ENCODE measurements at places on chromosomes 2 and 18.

DNA sequence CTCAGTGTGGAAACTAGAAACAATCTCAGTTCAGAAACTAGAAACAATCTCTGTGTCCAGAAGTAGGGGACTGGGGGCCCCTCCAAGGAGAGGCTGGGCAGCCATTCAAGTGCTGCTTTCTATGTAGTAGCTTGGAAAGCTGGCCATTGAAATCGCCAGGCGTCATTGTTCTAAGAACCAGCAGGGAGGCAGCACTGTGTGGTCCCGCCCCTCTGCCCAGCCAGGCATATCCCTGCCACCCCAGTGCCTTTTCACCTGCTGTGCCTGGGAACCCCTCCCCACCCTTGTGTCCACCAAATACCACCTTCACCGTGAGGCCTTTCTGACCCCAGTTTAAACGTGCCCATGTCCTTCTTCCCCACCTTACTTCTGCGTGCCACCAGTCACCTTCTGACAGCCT is 221.6 kb downstream of the GBX2 start:
- DNase-seq, result no peak

GRCh38 chr2:23050388-23050787 is 334.6 kb upstream of the KLHL29 start:
- no peak for DNase-seq

GRCh38 chr2:60528281-60529020 is 25.0 kb downstream of the BCL11A start:
- no peak for DNase-seq

DNA sequence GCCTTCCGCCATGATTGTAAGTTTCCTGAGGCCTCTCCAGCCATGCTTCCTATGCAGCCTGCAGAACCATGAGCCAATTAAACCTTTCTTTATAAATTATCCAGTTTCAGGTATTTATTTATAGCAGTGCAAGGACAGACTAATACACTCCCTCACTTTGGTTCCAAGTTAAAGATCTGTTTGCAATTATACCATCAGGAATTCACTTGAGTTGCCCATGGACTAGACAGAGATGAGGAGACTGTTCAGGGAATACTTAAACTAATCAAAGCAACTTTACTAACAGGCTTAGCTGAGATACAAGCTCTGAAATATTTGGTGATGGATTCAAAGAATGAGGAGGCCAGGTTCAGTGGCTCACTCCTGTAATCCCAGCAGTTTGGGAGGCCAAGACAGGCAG is 190.0 kb downstream of the MTCL1 start:
- DNase-seq, result no peak

GRCh38 chr18:29979881-29980280 is 1062.7 kb downstream of the DSC3 start:
- DNase-seq, result no peak

DNA sequence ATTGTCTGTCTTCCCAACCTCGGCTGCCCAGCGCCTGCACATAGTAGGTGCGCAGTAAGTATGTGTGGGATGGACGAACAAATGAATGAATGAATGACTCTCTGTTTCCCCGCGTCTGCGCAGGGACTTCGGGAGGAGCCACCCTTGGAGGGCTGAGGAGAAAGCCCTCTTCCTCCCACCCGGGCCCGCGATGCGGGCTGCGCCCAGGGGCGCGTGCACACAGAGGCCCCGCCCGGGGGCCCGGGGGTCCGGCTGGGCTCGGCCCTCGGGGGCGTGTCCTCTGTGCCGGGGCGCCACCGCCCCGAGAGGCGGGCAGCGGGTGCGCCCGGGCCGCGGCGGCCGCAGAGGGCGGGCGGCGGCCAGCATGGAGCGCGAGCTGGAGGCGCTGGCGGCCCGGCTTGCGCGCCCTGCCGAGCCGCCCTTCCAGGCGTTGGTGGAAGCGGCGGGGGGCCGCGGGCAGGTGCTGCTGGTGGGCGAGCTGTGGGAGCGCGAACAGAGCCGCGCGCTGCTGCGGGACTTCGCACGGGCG is at the start of gene C2orf72:
C2orf72 (plus strand) TSS at position 322 of the 529 bp plus-strand sequence; CDS start at position 365, 43 bp downstream.
- no peak for DNase-seq

DNA sequence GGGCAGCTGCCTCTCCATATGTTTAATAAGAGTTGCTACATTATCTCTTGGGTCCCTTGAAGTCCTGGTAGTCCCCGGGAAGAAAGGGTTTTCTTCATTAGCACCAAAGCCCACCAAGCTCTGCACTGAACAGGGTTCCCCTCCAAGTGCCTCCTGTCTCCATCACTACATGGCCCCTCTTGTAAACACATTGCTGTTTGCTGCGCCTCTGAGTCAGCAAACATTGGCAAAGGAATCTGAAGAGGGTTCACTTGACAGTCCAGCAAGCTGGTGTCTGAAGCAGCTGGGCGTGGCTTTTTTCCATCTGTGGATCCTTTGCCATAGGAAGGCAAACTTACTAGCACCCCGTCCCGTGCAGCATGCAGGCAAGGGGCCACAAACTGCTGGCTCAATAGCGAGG is 82.8 kb downstream of the TEX51 start:
- no peak for DNase-seq

- DNase-seq, result no peak
These were observed 98.6 kb downstream of the MREG start for GRCh38 chr2:215914777-215915165.

GRCh38 chr2:3222636-3223035 is 155.0 kb downstream of the EIPR1 start:
- peak; percentile 75 for DNase-seq

- DNase-seq, result no peak
These were observed 49.9 kb upstream of the TAF1B start for GRCh38 chr2:9793156-9793917.

GRCh38 chr18:62919109-62919838 is 203.9 kb downstream of the PHLPP1 start:
- DNase-seq, result no peak

DNA sequence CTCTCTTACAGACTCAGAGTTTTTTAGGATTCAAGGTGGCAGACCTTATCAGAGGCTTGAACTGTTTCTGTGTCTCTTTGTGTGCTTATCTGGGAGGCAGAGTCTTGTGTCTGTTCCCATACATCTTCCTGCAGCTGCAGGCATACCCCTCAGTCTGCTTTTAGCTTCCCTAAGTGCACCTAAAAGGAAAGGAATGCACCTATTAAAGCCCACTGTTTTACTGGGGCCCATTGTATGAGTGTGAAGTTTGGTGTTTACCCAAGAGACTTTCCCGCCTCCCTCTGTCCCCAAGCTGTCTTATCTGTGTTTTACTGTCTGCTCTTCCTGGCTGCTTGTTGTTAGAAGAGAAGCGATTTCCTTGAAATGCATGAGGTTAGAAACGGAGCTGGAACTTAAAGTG is 1757.3 kb upstream of the PIK3C3 start:
- no peak for DNase-seq

GRCh38 chr2:72032481-72033041 is 115.1 kb downstream of the CYP26B1 start:
- DNase-seq, result no peak

- DNase-seq, result no peak
These were observed 23.7 kb upstream of the MSGN1 start for GRCh38 chr2:17792515-17792914.

GRCh38 chr18:51260118-51260517 is 62.6 kb upstream of the MEX3C start:
- DNase-seq, result no peak

- DNase-seq, result no peak
These were observed 158.7 kb upstream of the ZC3H15 start for GRCh38 chr2:186327251-186327868.

DNA sequence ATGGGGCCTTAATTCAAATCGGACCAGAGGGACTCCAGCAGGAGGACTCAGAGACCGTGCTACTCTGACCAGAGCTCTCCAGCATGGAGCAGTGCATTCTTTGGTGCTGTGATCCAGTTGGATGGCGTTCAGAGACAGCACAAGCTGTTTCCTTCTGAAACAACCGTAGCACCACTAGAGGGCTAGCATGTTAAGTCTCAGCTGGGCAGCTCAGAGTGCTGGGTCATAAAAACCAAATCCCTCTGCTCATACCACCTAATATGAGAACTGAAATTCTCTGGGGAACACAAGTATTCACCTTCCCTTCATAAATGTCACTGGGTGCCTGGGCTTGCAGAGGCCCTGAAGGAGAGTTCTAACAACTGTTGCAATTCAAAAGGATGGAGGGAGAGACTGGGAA is 97.7 kb upstream of the TFCP2L1 start:
- no peak for DNase-seq

- no peak for DNase-seq
These were observed 46.6 kb downstream of the SLC30A6 start for GRCh38 chr2:32212295-32212694.

GRCh38 chr2:105732955-105733607 is 11.6 kb upstream of the NCK2 start:
- no peak for DNase-seq

DNA sequence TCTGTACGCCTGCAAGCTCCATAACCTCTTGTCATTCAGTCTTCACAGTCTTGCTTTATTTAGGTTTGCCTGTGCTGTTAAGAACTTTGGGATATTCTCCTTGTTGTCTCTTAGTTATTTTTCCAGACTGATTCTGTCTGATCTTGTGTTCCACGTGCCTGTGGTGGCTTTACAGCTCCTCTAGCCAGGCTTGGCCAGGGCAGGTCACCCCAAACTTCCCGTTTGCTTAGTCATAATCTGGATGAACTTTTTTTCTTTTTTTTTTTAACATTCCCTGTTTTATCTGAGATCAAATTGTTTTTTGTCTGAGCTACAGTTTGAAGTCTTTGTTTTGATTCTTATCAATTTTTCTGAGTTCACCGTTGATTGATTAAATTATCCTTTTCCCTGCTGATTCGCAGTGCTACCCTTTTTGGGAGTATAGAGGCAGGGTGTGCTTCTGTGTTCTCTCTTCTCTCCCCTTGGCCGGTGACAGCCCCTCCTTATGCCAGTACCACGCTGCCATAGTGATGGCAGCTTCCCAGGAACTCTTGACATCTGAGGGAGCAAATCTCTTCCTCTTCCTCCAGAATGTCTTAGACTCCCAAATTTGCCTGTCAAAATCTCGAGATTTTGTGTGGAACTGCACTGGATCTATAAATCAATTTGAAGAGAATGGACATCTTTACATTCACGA is 2.5 kb downstream of the SP100 start:
- no peak for DNase-seq

DNA sequence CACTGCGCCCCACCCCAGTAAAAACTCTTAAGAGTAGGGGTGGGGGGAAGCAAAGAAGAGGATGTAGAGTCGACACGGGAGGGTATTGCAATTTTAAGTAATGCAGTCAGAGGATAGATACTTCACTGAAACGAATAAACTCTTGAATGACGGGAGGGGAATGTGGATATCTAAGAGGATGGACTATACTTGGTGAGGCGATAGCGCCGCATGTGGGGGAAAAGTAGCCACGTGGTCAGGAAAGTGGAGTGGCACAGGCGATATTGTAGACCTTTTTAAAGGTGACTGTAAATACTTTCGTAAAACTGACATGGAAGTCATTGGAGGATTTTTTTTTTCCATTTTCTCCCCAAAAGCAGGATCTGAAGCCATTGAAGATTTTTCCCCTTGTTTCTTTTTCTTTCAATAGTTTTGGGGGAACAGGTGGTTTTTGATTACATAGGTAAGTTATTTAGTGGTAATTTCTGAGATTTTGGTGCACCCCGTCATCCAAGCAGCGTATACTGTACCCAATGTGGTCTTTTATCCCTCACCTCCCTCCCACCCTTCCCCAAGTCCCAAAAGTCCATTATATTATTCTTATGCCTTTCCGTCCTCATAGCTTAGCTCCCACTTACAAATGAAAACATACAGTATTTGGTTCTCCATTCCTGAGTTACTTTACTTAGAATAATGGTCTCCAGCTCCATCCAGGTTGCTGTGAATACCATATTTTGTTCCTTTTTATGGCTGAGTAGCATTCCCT is 13.8 kb downstream of the CLK1 start:
- no peak for DNase-seq

DNA sequence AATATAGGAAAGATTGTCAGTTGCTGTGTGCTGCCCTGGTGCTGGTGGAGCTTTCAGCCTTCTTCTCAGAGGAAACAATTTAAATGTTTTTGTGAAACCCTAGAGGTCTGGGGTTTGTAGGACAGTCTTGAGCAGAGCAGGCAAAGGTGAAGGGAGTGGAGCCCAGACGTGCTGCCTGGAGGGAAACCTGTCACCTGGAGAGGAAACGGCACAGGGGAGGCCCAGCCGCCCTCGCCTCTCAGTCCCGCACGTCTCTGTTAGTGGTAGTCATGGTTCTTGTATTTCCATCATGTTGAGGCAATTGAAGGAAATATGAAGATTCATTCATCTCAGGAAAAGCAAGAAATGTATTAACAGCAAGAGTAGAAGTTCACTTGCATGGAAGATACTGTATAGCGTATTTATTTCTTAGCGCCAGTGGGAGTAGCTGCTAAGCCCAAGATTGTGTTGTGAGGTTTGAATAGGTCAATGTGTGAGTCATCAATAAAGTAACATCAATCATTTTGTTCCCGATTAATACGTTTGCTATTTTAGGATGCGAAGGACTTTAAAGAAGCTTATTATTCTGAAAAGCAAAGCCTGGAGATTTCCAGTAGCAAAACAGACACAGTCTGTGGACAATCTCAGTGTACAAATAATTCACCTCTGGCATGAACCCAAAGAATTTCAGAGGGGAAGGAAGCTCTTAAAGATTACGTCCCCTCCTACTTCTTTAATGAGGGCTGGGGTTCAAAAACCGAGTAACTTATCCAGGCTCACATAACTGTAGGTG is 70.4 kb downstream of the LRRFIP1 start:
- DNase-seq, result no peak

- no peak for DNase-seq
These were observed 289.7 kb downstream of the CCDC85A start for GRCh38 chr2:56473524-56473923.

DNA sequence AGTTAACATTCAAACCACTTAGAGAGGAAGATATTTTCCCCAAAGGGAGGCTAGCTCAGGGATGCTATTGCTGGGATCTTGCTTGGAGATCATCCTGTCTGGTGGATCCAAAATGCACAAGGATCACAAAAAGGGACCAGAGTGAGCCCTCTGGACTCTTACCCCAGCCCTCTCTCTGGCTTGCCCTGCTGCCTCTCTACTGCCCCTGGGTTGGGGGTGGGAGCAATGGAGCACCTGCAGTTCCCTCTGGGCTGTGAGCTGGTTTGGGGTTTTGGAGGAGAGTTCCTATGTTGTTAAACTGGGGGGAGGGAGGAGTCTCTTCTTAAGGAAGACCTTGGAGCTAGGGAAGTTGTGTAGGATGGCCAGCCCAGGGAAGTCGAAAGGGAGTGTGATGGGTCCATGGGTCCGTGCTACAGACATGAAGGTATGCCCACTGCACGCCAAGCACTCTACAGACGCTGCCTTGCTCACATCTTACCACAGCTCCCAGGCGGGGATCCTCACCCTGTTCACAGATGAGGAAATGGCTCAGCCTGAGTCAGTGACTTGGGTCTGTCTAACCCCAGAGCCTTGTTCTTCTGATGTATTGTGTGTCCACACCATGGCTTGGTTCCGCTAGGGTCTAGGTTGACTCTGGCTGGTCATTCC is 3.8 kb downstream of the LBH start:
- peak; percentile 54 for DNase-seq

Measured in CD4-positive, alpha-beta T cell treated with Interleukin-12 subunit alpha and Interleukin-12 subunit beta, for 1 hour (primary cell).